IMR-90 (cell line): ENCODE measurements at places on chromosomes 13 and 19.

GRCh38 chr13:80307401-80307987 is 33.4 kb downstream of the SPRY2 start:
- DNase-seq, result no peak

- DNase-seq, result no peak
Measured at GRCh38 chr19:17836530-17836929, 11.3 kb downstream of the JAK3 start.

- DNase-seq, result no peak
Measured at GRCh38 chr13:99657848-99658260, 156.6 kb downstream of the TM9SF2 start.

DNA sequence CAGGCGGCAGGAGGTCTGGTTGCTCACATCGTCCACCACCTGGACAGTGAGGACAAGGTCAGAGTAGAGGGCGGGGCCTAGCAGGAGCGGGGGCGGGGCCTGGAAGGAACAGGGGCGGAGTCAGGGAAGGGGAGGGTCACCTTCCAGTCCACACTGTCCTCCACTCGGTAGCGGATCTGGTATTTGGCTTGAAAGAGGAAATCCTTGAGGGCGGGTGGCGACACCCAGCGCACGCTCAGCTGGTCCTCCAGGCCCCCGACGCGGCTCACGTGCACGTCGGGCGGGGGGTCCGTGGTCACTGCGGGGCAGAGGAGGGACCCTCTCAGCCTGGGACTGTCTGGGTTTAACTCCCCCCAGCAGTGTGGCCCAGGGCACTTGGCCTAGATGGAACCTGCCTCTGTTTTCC is 8.2 kb downstream of the REX1BD start:
- no peak for DNase-seq

- DNase-seq, result no peak
Measured at GRCh38 chr13:97723655-97724054, 229.8 kb upstream of the IPO5 start.

DNA sequence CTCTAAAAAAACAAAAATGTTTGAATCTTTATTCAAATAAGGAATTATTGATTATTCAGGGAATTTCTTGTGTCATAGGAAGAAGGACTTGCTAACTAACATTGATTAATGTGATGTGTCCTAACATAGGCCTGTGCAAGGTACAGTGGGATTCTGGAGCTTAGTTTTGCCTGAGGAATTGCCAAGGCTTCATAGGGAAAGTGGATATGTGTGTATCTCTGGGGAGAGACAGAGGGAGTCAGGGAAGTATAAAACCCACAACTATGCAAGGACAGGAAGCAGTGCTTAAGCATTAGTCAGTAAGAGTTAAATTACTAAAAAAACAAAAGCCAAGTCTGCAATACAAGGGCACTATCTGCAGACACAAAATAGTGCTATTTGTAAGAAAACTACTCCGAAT is 59.6 kb downstream of the WDFY2 start:
- peak; percentile 95 for DNase-seq

- DNase-seq, result no peak
Measured at GRCh38 chr13:113761136-113761535, 2.1 kb downstream of the TMEM255B start.

- no peak for DNase-seq
Measured at GRCh38 chr13:93375491-93375890, 148.9 kb downstream of the GPC6 start.

GRCh38 chr19:8655340-8655709 is 24.9 kb downstream of the NFILZ start:
- DNase-seq, result no peak

GRCh38 chr19:39090881-39091280 is 6.7 kb downstream of the ACP7 start:
- DNase-seq, result no peak

GRCh38 chr13:111922086-111922485 is 144.9 kb upstream of the SOX1 start:
- DNase-seq, result no peak

DNA sequence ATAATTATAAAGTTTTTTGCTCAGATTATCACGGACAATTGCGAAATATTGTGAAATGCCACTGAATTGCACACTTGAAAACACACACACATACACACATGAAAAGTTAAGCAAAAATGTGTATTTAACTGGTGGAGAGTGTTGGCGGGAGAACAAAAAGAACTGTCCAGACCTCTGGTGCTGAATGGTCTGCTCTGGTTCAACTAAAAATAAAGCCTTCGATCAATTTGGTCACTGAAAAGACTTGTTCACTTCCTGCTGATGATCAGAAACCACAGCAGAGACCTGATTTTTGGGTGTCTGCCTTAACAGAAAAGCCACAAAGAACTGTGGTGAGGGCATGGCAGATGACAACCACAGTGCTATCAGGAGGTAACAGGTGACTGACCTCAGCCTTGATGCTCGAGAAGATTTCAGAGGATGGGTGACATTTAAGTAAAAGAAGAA is 4.0 kb upstream of the IGFL1 start:
- DNase-seq, result peak; percentile 2

DNA sequence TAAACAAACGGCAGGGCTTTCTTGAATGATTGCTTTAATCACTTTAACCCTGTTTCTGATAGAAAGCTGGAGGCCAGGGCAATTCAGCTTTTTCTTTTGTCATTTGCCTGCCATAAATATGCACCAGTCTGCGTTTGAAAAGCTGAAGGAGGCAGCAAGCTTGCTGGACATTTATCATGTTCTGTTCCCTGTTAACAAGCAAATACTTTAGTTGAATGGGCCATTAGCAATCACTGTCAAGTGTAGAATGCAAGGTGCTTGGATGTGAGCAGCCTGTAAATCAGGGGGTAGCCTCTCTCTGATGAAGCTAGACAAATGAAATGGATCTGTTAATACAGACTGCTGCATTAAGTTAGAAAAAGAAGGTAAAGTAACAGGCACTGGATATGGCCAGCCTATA is 7.6 kb downstream of the EFNB2 start:
- DNase-seq, result no peak

- DNase-seq, result no peak
Measured at GRCh38 chr19:40642757-40643305, 41.7 kb downstream of the LTBP4 start.

- no peak for DNase-seq
Measured at GRCh38 chr13:50522506-50522905, 321.0 kb downstream of the DLEU7 start.

DNA sequence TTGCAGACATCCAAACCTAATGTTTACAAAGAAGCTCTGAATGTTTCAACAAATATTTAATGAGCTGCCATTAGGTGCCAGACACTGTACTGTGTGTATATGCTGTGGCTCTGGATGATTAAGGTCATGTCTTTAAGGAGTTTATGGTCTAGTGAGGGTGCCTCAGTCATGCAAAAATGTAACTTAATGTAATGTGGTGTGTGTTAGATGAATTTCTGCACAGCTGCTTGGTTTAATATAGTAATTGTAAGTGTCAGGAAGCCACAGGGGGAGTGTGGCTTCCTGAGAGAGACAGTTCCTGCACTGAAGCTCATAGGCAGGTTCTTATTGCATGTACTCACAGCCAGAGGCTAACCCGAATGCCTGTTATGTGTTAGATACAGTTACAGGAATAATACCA is 43.3 kb downstream of the SPATA13 start:
- peak; percentile 50 for DNase-seq

DNA sequence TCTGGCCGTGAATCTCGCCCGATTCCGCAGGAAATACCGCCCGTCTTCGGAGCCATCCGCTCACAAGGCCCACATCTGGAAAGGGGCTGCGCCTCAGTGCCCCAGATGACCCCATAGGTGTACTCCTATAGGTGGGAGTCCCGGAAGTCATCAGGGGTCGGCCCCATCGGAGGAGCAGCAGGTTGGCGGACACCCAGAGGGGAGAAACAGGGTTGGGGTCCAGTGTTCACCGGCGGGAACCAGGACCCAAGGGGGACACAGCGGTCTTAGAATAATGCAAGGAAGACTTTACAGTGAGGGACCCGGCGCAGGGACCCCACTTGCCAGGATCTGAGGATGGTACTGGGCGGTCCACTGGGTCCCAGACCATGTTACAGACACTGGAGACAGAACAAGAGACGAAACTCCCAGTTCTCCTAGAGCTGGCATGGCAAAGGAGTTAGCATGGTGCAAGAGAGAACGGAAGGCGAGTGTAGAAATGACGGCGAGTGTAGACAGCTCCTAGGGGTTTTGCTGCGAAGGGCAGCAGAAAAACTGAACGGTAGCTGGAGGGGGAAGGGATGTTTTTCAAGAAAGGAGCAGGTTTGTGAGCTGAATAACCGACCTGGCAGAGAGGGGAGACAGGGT is 4.2 kb upstream of the RGL3 start:
- DNase-seq, result no peak
